NCI-H524 (cell line): ENCODE measurements at places on chromosomes 12 and 14.

- no peak for DNase-seq
Measured at GRCh38 chr12:66832997-66833396, 154.1 kb upstream of the GRIP1 start.

- no peak for DNase-seq
Measured at GRCh38 chr12:64678835-64679234, 68.5 kb downstream of the RASSF3 start.

DNA sequence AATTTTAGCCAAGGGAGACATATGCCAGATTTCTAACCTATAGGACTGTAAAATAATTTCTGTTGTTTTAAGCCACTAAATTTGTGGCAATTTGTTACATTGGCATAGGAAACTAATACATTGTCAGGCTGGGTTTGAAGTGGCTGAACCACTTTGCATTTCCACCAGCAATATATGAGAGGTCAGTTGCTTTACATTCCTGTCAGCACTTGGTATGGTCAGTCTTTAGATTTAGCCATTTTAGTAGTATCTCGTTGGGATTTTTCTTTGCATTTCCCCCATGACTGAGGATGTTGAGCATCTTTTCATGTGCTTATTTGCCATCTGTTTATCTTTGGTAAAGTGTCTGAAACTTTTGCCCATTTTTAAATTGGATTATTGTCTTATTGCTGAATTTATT is 3.9 kb downstream of the PALS1 start:
- DNase-seq: no peak

DNA sequence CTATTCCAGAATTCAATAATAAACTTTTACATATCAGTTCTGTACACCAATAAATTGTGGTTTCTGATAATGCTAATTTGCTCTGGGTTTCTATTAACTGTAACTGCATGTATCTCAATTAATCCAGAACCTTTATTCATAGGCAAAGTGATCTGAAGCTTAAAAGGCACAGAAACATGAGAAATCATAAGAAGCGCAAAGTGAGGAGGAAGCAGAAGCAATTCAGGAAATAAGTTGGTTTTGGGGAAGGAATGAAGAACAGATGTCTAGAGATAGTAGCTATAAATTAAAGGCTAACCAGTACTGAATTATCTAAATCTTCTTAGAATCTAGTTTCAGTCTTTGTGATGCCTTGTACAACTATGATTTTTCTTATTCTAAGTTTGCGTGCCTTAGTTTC is 24.6 kb downstream of the KERA start:
- DNase-seq: no peak

GRCh38 chr14:56147986-56148901 is 30.0 kb downstream of the PELI2 start:
- no peak for DNase-seq

- DNase-seq: no peak
Measured at GRCh38 chr14:24198814-24199524, 3.7 kb upstream of the TM9SF1 start.

DNA sequence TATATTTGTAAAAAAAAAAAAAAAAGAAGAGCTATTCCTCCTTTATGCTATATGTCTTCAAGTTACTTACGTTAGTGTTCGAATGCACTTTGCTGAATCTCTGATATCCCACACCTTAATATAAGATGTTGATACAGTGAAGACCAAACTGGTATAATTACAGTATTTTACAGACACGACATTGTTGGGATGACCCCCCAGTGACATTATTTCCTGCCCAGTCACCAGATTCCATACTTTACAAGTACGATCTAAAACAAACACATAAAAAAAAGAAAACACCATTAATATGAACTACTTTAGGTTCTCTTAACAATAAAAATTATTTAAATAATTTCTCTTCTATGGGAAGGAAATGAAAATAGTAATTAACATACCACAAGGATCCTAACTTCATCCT is 133.4 kb downstream of the KIF21A start:
- no peak for DNase-seq

DNA sequence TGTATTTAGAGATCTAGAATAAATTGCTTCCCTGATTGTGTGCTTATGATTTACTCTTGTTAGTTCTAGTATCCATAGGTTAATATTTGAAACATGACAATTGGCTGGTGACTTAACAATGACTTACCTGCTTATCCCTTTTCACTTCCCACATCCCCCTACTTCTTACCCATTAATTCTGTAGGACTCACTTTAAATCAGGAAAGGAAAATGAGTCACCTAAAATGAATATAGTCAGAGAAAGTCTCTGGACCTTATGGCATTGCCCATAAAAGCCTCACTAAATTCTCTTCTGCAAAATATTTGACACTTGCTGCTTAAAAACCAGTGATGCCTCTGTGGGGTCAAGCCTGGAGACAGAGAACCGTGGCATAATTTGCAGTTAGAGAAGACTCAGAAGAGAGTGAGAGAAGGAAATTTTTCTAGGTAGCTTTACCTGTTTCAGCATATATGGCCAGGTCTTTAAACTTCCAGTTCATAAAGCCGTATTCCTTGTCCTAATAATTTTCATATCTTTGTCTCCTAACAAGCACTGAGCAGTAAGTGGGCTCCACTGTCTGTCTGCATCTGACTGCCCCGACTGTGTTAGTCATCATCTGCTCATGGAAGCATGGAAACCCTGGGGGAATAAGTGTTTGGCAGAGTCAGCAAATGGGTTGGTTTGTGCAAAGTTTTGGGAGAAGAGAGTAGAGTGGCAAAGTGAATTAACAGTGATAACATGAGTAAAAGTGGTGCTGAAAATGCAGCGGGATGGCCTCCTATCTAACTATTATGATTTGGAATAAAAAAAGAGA is 294.4 kb downstream of the AKAP6 start:
- no peak for DNase-seq

- DNase-seq: peak; percentile 65
Measured at GRCh38 chr14:104603711-104604401, 716 bp downstream of the TMEM179 start.

DNA sequence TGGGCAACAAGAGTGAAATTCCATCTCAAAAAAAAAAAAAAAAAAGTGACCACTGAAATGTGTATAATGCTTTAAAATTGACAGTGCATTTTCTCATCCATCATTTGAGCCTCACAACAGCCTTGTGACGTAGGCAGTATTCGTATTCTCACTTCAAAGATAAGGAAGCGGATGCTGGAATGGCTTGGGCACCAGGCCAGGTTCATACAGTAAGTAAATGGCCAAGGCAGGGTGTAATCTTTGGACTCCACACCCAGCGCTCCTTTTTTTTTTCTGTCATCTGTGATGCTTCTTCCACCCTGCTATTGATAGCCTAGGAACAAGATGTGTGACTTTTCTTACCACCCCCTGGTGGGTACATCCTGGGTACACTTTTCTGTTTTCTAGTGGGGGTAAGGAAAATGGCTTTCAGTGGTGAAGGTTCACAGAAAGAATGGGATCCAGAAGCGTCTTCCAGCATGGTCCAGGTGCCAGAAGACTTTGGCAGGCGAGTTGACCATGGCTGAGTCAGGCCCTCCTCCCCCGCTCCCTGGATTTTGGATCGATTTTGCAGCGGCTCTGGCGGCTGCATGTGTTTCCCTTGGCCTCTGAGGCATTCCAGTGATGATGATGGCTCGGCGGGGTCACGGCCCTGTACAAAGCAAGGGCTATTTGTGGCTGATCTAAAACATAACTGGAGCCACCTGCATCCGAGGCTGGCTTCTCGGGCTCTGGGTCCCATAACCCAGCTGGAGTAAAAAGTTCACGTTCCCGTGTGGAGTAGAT is 110.6 kb downstream of the CACNA1C start:
- DNase-seq: no peak

DNA sequence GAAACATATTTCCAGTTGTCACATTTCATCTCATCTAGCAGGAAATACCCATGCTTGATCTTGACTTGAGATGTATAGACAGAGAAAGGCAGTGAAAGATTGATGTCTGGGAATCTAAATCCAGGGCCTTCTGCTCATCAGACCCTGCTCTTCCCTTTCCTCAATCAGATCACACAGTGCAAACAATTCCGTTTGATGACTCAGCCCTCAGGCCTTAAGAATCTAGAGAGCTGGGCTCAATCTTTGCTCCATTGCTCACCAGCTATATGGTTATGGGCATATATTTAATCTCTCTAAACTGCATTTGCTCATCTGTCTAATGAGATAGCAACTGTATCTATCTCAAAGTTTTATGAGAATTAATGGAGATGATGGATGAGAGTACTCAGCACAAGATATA is 201.8 kb upstream of the CCDC196 start:
- DNase-seq: no peak

DNA sequence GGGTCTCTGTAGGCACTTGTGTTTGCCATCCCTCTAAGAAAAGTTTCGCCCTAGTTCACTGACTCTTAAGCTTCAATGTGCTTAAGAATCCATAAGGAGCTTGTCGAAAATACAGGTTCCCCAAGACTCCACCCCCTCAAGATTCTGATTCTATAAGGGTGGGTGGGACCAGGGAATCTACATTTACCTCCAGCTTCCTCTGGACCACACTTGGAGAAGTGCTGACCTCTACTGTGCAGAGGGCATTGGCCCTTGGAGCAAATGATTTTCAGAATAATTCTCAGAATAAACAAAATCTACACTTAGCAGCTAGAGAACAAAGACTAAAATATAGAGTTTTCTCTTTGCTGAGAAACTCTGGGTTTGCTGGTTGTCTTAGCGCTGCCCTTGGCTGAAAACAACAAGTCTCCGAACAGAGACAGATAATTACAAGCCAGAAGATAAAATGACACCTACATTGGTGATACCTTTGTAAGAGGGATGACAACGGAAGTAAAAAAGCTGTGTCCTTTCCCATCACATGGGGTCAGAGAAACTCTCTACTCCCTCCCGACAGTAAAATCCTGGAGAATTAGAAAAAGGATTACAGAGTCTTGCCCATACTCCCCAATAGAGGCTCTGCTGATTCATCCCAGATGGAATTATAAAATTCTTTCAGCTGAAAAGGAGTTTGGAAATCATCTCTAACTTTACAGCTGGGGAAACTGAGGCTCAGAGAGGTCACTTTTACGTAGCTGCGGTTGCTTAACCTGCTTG is 4.8 kb downstream of the TGFB3 start:
- peak; percentile 16 for DNase-seq

DNA sequence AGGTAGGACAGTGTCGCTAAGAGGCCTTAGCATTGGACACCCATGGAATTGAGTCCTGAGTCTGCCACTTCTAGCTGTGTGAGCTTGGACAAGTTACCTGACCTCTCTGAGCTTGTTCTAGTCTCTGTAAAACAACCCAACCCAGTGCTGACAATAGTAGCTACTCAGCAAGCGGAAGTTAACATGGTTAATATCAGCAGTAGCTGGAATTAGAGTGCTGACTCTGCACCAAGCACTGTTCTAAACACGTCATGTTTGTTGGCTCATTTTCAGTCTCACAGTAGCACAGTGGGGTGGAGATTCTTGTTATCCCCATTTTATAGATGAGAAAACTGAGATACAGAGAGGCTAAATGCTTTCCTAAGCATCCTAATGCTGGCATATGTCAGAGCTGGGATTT is 47.5 kb upstream of the RIN3 start:
- DNase-seq: no peak

DNA sequence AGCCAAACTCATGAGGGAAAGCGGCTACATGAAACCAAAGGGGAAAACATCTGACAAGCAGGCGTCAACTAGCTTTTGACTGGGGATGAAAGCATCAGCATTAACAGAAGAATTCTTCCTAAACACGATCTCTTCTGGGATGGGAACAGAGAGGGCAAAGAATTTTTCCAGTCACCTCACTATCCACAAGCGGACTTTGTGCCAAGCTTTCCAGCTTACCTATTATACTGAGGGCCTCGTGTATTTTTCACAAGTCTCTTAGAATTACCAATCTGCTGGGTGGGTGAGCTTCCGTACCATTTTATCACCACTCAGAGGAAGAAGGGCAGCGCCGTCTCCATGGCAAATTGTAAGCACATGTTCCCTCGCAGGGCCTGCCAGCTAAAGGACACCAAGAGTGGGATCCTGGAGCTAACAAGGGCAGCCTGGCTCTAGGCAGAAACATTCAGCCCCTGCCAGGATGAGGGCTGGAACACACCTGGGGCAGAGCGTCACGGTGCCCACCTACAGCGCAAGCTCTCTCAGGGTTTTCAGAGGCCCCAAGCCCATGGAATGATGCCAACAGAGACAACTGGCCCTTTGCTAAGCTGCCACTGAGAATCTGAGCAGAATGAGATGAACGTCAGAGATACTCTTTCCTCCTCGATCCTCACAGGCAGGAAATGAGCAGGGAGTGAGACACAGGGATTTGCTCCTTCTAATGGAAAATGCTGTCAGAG is 74.6 kb downstream of the CHGA start:
- no peak for DNase-seq

GRCh38 chr14:76007852-76008251 is 22.3 kb downstream of the IFT43 start:
- DNase-seq: no peak

DNA sequence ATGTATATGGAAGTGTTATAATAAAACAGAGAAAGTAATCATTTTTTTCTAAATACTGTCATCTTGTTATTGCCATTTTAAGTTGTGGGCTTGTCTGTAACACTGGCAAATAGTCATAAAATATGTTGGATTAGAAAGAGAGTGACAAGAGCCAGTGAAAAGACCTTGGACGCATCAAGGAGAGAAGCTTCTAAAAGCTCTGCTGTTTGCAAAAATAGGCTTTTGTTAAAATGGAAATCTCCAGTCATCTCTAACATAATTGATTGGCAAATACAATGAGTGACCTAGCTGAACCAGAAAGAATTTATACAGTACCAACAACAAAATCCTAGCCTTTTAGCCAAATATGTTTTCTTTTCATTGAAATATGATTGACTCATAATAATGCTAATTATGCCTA is 245.8 kb upstream of the RMST start:
- no peak for DNase-seq

GRCh38 chr14:22188318-22188717 is 400.7 kb downstream of the DAD1 start:
- DNase-seq: no peak

GRCh38 chr12:87815771-87816585 is 213.2 kb downstream of the C12orf50 start:
- DNase-seq: no peak

DNA sequence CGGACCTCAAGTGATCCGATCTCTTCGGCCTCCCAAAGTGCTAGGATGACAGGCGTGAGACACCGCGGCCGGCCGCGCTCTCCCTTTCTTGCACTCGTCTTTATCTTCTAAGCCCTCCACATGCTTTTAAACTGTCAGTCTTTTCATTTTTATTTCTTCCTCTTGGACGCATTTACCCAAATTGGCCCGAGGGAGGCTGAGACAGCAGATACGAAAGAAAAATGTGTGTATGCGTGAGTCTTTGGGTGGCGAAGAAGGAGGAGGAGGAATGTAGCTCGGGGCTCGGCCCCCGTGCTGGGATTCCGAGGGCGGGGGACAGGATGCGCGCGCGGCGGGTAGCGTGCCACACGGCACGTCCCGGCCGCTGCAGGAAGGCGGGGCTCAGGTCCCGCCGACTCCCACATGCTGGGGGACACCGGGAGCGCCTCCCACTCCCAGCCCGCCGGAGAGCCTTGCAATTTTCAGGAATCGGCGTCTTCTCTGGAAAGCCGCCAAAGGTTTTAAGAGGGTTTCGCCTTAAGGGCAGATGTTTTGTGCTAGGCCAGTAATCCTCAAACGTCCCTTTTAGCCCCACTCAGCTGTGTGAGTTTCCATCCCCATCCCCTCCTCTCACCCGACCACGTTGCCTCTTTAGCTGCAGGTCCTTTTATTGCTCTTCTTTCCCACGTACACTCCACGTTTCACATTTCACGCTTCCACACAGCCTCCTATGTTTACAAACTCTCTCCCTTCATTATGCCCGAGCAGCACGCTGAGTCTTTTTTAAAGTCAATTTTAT is 34.7 kb upstream of the SLC2A3 start:
- peak; percentile 99 for DNase-seq

GRCh38 chr12:47346251-47347019 is 266.7 kb upstream of the AMIGO2 start:
- DNase-seq: no peak

- DNase-seq: no peak
Measured at GRCh38 chr14:61631045-61631687, 64.1 kb upstream of the HIF1A start.
